CD4-positive, alpha-beta T cell (primary cell): ENCODE measurements at places on chromosomes 6 and 20.

DNA sequence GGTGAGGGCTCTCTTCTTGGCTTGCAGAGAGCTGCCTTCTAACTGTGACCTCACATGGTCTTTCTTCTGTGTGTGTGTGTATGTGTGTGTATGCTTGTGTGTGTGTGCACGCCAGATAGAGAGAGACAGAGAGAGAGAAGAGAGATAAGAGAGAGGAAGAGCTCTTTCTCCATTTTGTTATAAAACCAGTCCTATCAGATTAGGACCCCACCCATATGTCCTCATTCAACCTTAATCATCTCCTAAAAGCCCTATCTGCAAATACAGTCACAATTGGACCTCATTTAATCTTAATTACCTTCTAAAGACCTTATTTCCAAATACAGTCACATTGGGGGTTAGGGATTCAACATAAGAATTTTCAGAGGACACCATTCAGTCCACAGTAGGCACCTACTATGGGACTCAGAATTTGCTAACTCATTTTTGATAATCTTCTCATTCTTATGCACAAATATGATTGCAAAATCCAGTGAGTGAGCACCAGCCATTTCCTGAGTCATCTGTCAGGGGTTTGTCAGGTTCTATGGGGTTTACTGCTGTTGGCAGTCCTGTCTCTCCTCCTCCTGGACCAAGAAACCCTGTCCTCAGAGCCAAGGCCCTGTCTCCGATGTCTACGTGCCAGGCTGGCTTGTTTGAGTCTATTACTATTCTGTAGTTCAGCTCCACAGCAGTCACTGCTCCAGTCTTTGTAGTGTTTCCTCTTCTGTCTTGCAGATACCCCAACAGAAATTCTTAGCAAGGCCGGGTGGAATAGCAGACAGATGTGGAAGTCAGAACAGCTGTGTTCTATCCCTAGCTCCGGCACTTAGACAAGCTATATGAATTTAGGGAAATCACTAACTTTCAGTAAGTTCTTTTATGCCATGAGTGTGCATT, 59.0 kb upstream of the FAM184A start:
- DNase-seq: no peak
- no peak overlapping the region for H3K27ac ChIP-seq
- no peaks in the 10 kb centered on the region for H3K4me1 ChIP-seq
- no peak overlapping the region for H3K4me3 ChIP-seq
- no peaks in the 10 kb centered on the region for H3K27me3 ChIP-seq

DNA sequence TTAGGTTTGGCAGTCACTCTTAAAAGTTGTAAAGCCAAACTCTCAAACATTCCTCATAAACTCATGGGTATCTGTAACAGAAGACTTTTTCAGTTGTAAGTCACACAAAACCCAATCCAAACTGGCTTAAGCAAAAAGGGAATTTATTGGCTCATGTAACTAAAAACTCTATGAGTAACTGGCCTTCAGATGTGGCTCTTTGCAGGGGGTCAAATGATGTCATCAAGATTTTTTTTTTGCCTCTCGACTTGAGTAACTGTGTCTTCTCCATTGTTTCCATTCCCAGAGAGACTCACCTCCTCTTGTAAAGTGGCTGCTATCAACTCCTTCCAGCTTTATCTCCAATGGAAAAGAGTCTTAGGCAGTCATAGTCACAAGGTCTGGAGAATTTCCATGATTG, 645.0 kb downstream of the DHX35 start:
- no peaks in the 10 kb centered on the region for H3K4me1 ChIP-seq
- H3K27ac ChIP-seq: no peak overlapping the region
- no peak overlapping the region for H3K4me3 ChIP-seq
- H3K27me3 ChIP-seq: no peaks in the 10 kb centered on the region

DNA sequence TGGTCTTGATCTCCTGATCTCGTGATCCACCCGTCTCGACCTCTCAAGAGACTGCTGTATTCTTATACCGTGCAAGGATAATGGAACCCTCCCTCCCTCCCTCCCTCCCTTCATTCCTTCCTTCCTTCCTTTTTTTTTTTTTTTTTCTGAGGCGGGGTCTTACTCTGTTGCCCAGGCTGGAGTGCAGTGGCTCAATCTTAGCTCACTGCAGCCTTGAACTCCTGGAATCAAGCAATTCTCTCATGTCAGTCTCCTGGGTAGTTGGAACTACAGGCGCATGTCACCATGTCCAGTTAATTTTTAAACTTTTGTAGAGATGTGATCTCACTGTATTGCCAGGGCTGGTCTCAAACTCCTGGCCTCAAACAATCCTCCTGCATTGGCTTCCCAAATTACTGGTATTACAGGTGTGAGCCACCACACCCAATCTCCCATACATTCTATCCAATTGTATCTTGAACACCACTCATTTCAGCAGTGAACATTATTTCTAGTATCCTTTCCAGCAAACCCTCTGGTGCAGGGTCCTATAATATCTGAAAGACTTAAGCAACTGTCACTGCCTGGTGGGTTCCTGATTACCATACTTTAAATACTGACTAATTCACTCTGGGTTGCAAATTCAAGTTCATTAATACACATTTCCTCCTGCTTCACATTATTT, 210.0 kb upstream of the ZNF217 start:
- DNase-seq: no peak
- no peak overlapping the region for H3K4me3 ChIP-seq
- no peaks in the 10 kb centered on the region for H3K4me1 ChIP-seq
- no peak overlapping the region for H3K27ac ChIP-seq
- H3K27me3 ChIP-seq: no peaks in the 10 kb centered on the region
- H3K36me3 ChIP-seq: no peaks in the 10 kb centered on the region

DNA sequence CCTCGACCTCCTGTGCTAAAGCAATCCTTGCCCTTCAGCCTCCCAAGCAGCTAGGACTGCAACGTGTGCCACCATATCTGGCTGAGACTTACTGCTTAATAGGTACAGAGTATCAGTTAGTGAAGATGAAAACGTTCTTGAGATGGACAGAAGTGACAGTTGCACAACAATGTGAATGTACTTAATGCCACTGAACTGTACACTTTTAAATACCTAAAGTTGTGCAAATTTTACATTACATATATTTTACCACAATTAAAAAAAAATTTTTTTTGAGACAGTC, 25.9 kb downstream of the NUDT3 start:
- no peaks in the 10 kb centered on the region for H3K27me3 ChIP-seq
- peaks cover 6% of the 10 kb centered on the region for H3K4me1 ChIP-seq
- no peak overlapping the region for H3K4me3 ChIP-seq
- no peak for DNase-seq
- H3K27ac ChIP-seq: no peak overlapping the region

DNA sequence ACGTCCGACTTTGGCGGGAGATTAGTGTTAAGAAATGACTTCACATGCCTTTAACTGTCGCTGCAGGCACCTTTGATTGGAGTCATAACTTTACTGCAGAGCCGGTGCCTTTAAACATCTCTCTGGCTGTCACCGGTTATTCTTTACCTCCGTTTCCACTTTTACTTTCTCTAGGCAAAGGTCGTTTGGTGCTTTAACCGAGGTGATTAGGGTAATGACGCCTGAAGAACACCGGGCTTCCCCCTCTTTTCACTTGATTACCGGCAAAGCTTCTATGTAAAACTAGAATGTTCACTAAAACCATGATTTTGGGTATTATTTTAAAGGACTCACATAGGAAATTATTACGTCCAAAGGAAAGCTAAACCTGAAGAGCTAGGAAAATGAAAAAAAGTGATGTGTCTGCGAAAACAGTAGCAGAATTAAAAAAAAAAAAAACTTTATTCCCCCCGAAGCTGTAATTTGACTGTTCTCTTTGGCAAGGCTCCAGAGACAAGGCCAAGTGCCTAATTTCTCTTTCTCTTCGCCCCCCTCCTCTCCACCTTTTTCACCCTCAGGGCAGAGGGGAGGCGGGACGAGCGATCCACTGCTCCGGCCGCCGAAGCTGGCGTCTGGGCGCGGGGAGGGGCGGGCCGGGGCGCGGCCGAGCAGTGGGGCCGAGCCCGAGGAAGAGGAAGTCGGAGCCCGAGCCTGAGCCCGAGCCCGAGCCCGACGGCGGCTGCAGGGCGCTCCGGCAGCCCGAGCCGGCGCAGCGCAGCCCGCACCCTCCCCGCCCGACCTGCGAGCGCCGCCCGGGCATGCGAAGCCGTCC, at the start of gene PLEKHG1:
Gene PLEKHG1, plus strand, starts transcription at position 687 of the 811 bp plus-strand sequence. CDS start 133,797 bp downstream, outside the sequence.
- peak within 1 kb of the TSS; percentile 66 for H3K4me3 ChIP-seq
- H3K4me1 ChIP-seq: peaks cover 13% of the 10 kb centered on the region
- no peak within 1 kb of the TSS for H3K27ac ChIP-seq
- no peaks in the 10 kb centered on the region for H3K36me3 ChIP-seq

- peaks cover 57% of the 10 kb centered on the region for H3K27me3 ChIP-seq
- H3K4me3 ChIP-seq: no peak overlapping the region
- no peak for DNase-seq
- H3K36me3 ChIP-seq: no peaks in the 10 kb centered on the region
- H3K27ac ChIP-seq: no peak overlapping the region
- H3K4me1 ChIP-seq: no peaks in the 10 kb centered on the region
These were observed 1.2 kb downstream of the FOXA2 start for GRCh38 chr20:22582964-22583772.

DNA sequence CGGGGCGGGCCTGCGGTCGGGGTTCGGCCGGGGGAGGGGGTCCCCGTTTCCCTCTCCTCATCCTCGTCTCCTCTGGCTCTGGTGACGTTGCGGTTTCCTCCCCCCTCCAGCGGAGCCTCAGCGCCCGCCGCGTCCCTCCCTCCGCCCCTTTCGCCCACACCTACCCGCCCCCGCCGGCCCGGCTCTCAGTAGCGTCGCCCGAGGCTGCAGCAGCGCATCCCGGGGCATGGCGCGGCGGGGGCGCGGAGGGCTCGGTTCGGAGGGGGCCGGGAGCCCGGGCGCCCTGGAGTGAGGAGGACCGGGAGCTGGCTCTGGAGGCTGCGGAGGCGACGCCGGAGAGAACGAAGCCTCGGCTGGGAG, at the start of gene DSE:
Gene DSE, plus strand, starts transcription at position 188 of the 360 bp plus-strand sequence. CDS start 28,304 bp downstream, outside the sequence.
- DNase-seq: peak; percentile 71
- H3K4me3 ChIP-seq: peak within 1 kb of the TSS; percentile 71
- no peaks in the 10 kb centered on the region for H3K27me3 ChIP-seq
- no peaks in the 10 kb centered on the region for H3K36me3 ChIP-seq
- H3K4me1 ChIP-seq: peaks cover 25% of the 10 kb centered on the region
- no peak within 1 kb of the TSS for H3K27ac ChIP-seq

- H3K4me3 ChIP-seq: no peak overlapping the region
- H3K36me3 ChIP-seq: no peaks in the 10 kb centered on the region
- H3K4me1 ChIP-seq: peaks cover 5% of the 10 kb centered on the region
- no peak for DNase-seq
- H3K27me3 ChIP-seq: no peaks in the 10 kb centered on the region
- H3K27ac ChIP-seq: no peak overlapping the region
These were observed 6.5 kb upstream of the RNF24 start for GRCh38 chr20:4021906-4022305.

DNA sequence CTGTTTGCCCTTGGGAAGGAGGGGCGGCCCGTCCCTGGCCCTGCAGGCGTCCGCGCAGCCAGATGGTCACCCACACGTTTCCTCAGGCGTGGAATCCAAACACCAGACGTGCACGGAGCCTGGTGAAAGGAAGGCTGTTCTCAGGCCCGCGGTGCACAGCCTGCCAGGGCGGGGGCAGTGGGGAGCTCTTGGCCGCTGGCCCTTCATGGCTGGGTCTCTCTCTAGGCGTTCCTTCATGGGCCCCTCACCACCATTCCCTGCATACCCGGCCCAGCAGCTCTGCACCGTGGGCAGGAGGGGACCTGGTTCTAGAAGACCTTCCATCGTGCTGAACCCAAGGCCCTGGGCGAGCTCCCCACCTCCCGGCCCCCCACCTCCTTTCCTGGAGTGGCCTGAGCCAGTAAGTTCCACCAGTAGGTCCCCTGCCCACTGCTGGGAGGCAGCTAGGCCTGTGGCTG, 30.4 kb upstream of the SMOC2 start:
- no peak for DNase-seq
- H3K27me3 ChIP-seq: no peaks in the 10 kb centered on the region
- H3K4me3 ChIP-seq: no peak overlapping the region
- no peak overlapping the region for H3K27ac ChIP-seq
- no peaks in the 10 kb centered on the region for H3K36me3 ChIP-seq

GRCh38 chr20:53023732-53024520, 51.8 kb downstream of the TSHZ2 start:
- H3K4me3 ChIP-seq: no peak overlapping the region
- no peak for DNase-seq
- H3K27ac ChIP-seq: no peak overlapping the region
- no peaks in the 10 kb centered on the region for H3K27me3 ChIP-seq

DNA sequence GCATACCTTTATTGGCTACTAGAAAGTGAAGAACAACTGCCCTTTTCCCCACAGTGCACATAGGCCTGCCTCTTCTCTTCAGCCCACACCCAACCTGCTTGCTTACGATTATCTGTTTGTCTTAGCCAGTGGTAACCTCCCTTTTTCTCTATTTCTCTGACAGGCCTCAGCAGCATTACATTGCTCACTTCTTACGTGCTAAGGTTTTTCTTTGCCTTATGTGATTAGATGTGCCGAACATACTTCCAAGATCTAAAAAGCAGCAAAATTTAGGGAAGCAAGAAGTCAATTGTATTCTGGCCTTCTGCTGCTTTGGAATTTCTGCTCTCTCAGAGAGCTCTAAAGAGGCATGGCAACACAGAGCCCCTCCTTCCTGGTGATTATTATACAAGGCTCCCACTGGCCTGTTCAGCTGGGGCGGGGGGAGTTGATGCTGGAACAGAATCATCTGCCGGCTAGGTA, 7.0 kb downstream of the B4GALT5 start:
- no peaks in the 10 kb centered on the region for H3K36me3 ChIP-seq
- H3K27me3 ChIP-seq: no peaks in the 10 kb centered on the region
- DNase-seq: no peak
- H3K27ac ChIP-seq: no peak overlapping the region
- peaks cover 8% of the 10 kb centered on the region for H3K4me1 ChIP-seq

DNA sequence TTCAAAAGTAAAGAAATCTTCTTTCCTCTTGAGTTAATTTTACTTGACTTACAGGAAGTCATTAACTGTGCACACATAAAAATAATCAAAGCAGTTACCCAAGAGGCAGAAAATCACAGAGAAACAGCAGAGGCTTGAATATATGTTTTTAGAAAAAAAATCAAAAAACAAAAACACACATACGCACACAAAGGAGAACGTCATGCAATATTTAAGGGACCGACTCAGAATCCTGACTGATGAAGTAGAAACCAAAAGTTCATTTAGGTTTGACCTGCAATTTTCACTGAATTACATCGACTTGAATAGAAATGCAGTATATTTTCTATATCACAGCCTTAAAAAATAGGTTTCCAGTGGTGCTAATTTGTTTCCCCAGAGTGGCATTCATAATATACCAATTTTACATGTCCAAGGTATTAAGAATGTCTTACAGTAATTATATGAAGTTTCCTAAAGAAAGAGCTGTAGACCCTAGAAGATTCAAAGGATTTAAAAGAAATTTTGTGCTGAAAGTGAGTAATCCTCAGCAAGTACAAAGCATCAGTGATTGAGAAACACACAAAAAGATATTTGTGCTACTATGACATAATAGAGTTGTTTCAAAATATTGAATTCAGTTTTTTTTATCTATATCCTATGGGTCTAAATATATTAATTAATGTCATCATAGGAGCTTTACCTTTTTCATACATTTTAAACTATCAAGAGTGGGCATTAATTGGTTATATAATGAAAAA, 358.5 kb upstream of the RUNX2 start:
- no peaks in the 10 kb centered on the region for H3K36me3 ChIP-seq
- no peaks in the 10 kb centered on the region for H3K27me3 ChIP-seq
- H3K4me1 ChIP-seq: no peaks in the 10 kb centered on the region
- DNase-seq: peak; percentile 3

- H3K36me3 ChIP-seq: no peaks in the 10 kb centered on the region
- H3K4me1 ChIP-seq: peaks cover 55% of the 10 kb centered on the region
- H3K27ac ChIP-seq: no peak overlapping the region
- no peak overlapping the region for H3K4me3 ChIP-seq
- DNase-seq: no peak
These were observed 30.4 kb downstream of the SERPINB9 start for GRCh38 chr6:2872423-2873358.
